ENCODE measurements at places on chromosomes 3 and 15.
A peak's percentile ranks its signal among the peaks of the same experiment; 100 is the strongest.

DNA sequence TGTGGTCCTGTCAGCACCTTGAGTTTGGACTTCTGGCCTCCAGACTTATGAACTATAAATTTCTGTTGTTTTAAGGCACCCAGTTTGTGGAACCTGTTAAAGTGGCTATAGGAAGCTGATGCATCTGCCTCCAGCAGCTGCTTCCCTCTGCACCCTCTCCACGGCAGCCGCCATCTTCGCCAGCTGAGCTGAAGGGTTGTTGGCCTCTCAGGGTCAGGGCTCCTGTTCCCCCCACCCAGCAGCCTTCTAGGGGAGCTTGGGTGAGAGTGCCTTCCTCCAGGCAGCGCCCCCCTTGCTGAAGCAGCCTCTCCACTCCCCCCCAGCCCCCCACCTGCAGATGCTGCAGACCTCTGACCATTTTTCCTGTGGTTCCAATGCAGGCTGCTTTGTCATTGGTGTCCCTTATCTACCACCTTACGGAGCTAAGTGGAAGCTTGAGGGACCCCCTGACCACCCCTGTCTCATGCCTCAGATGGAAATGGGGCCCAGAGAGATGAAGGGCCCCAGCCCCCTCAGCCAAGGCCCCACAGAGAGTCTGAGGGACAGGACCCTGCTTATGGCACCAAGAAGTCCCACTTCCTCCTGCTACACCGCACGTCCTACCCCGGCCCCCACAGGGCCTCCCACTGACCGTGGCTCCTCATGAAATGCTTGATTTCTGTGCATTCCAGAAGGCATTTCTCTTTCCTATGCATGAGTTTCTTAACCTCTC is 61.4 kb upstream of the TLE3 start:
- no peak for DNase-seq

- DNase-seq = no peak
These were observed 41.8 kb upstream of the MYZAP start for GRCh38 chr15:57549935-57550334.

DNA sequence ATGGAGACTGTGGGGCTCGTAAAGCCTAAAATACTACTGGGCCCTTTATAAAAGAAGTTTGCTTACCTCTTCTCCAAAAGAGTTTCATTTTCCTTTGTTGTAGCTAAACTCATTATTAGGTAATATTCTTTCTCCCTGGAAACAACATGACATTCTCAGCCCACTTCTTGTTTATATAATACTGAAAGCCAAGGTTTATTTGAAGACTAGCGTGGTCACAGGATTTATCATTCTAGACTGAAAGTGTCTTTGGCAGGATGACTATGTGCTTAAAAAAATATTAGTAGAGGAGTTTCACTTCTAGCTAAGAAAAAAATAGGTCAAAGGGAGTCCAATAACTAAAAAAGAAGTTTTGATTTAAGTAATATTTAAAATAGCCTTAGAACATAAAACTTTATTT is 1085.2 kb upstream of the CADM2 start:
- no peak for DNase-seq

DNA sequence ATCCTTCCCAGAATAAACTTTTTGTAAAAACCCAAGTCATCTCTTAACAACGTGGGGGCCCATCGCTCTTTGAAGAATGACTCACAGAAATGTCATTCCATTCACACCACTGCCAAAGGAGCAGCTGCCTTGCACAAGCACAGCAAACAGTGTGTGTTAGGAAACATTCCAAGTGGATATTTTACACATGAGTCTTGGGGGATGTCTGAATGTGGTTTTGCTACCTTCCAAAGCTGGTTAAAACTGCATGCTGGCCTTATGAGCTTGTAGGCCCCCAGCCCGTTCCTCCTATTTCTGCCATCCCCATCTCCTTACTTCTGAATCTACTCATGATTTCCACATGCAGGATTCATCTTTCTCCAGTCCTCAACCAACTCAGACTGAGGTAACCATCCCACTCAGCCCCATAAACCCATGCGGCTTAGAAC is 130.8 kb downstream of the CPNE4 start:
- no peak for DNase-seq

DNA sequence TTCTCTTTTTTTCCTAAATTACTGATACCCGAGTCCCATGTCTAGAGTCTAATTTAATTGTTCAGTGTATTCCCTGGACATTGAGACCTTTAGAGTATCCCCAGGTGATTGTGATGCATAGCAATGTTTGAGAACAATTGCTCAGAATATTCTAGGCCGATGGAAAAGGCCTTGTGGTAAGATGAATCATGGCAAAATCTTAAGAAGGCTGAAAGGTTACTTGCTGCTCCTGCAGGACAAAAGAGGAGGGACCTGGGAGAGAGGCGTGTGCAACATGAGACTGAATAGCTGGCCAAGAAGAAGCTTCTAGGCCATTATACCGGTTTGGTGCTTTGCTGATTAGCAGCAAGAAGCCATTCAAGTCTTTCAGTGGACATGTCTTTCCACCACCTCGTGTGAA is 256.6 kb downstream of the ROBO2 start:
- no peak for DNase-seq

DNA sequence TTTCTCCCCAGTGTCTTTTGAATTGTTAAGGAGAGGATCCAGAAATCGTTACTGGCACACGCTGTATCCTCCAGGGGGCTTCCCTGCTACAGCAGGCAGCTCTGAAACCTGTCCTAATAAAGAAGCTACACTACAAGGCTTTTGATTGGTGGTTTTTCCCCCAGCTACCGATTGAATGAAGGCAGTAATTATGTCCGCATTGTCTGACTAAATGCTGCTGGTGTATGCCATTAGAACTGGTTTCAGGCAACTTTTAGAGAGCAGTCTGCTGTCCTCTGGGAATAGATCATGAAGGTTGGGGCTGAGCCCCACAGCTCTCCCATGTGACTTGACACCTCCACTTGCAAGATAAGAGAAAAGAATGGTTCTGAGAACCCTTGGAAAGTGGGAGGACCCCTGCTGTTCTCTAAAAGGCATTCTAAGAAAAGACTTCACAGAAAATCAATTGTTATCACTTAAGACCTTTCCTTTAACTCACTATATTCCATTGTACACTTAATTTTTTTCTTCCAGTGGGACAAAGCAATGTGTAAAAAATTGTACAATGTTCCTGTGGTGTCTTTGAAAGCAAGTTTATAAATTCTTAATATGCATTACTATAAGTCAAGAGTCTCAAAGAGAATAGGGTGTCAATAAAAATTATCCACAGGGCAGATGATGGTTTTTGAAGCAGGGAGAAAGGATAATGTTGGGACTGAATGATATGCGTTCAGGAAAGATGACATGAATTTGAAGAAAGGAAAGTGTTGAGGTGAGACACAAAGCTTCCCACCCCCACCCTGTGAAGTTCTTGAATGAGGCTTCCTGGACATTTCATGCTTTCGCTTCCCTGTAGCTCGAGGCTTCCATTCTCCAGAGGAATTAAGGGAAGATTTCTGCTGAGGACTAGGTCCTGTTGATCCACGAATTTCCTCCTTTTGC is 53.0 kb upstream of the DAZL start:
- DNase-seq = no peak

GRCh38 chr15:39400821-39401550 is 179.9 kb upstream of the THBS1 start:
- no peak for DNase-seq

DNA sequence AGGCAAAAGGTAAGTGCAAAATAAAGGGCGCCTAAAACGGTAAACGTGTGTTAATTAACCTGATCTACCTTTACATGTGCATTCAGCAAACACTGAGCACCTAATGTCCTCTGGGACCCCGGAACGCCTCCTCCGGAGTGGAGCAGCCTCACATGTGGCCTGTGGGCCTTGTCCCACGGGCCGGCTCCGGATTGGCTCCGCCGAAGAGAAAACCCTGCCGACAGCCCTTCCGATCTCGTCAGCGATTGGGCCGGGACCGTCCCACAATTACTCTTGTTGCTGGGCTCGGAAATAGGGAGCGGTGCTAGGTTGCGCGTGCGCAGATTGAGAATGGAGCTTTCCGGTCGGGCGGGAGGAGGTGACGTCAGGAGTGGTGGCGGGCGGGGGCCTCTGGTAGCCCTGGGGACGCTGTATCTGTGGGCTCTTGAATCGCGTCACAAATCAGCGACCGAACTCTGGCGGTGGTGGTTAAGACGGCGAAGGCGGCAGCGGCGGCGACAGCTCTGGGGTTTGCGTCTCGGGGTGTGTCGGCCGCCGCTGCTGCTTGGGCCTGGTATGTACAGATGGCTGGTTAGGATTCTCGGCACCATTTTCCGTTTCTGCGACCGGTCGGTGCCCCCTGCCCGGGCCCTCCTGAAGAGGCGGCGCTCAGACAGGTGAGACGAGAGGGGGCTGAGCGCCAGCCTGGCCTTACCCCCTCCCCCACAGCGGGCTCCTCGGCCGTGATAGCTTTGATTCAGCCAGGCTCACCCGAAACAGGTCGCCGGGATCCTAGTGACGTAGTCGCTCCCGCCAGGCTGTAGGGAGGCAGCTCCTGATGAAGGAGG is at the start of gene SENP2:
SENP2 (plus strand) TSS at position 437 of the 827 bp plus-strand sequence; CDS start at position 556, 119 bp downstream.
- DNase-seq = peak; percentile 99

DNA sequence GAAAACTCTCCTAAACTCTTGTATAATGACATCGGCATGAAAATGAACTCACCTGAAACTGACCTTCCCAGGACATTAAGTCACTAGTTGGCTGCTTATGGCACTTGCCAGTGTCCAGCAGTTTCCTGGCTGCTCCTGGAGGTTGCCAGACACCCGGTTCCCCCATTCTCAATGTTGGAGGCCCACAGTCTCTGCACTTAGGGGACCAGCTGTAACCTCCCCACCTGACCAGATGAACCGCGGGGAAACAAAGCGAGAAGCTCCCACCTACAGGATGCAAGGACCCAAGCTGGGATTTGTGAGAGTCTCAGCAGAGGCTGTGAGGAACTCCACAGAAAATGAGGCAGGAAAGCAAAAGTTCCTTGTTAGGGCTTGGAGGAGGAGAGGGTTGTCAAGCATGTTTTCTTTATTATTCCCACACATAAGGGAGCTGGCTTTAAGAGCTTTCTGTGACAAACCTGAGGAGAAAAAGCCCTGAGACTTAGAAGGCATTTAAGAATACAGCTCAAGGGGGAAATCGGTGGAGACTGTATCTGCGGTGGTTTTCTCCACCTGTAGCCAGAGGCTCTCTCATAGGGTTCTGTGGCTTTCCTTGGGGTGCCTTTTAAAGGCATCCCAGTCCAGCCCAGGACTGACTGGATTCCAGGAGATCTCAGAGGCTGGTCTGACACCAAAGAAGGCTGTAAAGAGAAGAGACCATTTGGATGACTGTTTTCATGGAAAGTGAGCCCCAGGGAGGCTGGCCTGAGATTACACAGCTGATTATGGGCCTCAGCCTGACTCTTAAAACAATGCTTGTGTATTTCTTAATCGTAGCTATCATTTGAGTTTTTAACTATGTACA is 4.6 kb downstream of the TPM1 start:
- no peak for DNase-seq

- no peak for DNase-seq
These were observed 97.0 kb upstream of the NMNAT3 start for GRCh38 chr3:139774560-139775302.
